Mucosa of gallbladder (tissue), 1 donor: ENCODE measurements at places on chromosomes 13 and 19. TPM values are rescaled to one million over a fixed set of nuclear protein-coding genes. Genes with fewer than 3 reads are reported as not detected.

DNA sequence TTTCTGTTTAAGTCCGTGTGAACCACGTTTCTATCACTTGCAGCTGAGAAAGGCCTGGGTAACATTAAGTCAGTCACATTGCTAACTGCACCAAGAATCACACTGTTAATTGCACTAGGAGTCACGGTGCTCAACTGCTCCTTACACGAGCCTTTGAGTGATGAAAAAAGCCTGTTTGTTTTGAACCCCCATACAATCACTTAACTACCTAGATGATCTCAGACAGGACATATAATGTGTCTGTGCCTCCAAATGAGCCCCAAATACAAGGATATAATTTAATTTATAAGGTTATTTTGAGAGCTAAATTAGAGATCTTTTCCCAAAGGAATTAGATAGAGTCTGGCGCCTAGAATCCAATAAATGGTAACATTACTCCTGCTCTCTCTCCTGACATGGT is 84.1 kb downstream of the MIPEP start:
- DNase-seq, result no peak

DNA sequence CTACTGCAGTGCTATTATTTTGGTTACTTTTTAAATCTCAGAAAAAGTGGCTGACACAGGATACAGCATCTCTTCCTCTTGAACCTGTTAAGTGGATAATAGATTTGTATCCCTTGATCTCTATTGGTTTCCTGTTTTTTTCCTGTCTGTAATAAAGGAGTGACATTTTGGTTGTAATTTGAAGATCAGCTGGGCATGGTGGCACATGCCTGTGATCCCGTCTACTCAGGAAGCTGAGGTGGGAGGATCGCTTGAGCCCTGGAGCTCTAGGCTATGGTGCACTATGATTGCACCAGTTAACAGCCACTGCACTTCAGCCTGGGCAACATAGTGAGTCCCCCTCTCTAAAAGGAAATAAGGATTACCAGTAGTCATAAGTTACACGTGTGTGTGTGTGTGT is 46.8 kb downstream of the METTL21C start:
- no peak for DNase-seq

- no peak for DNase-seq
Observed at GRCh38 chr19:56377105-56377924, 16.0 kb downstream of the ZNF582 start.

DNA sequence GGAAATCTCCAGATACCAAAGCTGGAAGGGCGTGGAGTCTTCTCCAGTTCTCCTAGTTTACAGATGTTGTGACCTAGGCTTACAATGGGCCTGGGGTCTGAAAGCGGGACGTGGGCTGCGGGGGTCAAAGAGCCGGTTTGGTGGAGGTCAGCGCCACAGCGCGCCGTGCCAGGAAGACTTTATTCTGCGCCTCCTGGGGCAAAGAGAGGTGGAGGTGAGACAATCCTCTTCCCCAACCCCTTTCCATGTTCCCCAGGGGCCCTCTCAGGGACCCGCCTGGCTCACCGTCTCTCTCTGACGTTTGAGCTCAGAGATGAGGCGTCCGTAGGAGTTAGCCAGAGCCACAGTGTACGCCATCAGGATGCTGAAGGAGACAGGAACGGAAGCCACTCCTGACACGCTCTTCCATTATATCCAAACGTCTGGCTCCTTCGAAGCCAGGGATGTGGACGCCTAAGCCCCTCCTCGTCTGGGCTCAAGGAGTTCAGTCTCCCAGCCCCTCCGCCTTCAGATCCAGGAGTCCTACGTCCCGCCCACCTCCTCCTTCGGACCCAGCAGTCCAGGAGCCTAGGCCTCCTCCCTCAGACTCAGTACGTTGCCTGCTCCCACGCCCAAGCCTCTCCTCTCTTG is 776 bp upstream of the LENG1 start:
- DNase-seq, result no peak

Gene MBD3L1
- not detected for total RNA-seq

- DNase-seq, result no peak
Observed at GRCh38 chr19:13492128-13492527, 14.2 kb downstream of the CACNA1A start.

- no peak for DNase-seq
Observed at GRCh38 chr13:92781965-92782690, 444.5 kb upstream of the GPC6 start.

GRCh38 chr13:46812301-46812797 is 15.4 kb upstream of the ESD start:
- DNase-seq, result no peak

DNA sequence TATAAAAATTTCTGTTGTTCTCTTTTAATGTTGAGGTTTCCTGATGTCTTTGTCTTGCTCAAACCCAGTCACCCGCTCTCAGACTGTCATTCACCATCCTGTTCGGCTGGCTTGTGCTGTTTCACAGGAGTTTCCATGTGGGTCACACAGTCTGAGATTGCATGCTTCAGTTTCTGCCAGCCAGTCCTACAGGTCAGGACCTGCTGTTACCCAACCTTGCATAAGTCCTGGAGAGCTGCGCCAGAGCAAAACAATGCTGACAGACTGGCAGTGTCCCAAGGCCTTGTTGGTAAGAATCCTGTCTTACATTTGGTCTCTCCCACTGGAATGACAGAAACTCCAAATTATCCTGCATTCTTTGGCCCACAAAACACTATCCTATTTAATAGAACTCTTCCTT is 340.0 kb upstream of the SLITRK5 start:
- DNase-seq, result no peak

DNA sequence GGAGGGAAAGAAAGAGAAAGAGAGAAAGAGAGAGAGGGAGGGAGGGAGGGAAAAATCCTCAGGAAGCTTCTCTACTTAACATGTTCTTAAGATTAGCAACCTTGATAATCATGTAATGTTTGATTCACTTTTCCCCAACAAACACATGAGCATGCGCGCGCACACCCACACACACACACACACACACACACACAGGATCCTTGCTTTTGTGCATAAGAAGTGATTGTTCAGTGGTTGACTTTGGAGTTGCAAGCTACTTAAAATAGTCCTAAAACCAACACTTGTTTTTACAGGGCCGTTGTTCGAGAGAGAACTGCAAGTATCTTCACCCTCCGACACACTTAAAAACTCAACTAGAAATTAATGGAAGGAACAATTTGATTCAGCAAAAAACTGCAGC is 100.0 kb upstream of the RAP2A start:
- DNase-seq, result no peak

- no peak for DNase-seq
Observed at GRCh38 chr19:40578442-40578908, 1.8 kb downstream of the SHKBP1 start.

Gene TMC4
- 198 TPM for total RNA-seq

- no peak for DNase-seq
Observed at GRCh38 chr19:30681162-30682100, 309.2 kb downstream of the ZNF536 start.

- DNase-seq, result no peak
Observed at GRCh38 chr13:76948149-76948548, at the start of gene ACOD1. TSS of gene ACOD1 (plus strand) at chr13:76948511. CDS start at chr13:76948559, 48 bp downstream.

- no peak for DNase-seq
Observed at GRCh38 chr19:50486823-50487515, 10.3 kb upstream of the GARIN5A start.

Gene NOTCH3
- 32.4 TPM for total RNA-seq

Gene GPR12
- not detected for total RNA-seq

DNA sequence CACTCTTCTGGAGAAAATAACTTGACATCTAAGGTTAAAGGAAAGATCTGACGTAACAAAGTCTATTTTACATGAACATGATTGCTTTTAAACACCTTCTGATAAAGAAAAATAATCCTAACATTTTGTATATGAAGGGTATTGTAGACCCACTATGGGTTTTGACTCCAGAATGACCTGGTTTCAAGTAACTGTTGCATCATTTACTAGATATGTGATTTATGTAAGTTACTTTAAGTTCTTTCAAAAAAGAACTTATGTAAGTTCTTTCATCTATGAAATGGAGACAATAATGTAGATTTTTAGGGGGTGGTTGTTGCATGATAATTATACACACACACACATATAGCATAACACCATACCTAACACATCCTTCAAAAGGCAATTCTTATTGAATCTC is 147.6 kb upstream of the MIR17HG start:
- DNase-seq, result no peak

- DNase-seq, result no peak
Observed at GRCh38 chr13:110539894-110540293, 21.6 kb downstream of the RAB20 start.

GRCh38 chr13:96273196-96273595 is 183.3 kb downstream of the HS6ST3 start:
- DNase-seq, result no peak

Gene CD70
- not detected for total RNA-seq

- no peak for DNase-seq
Observed at GRCh38 chr19:12229990-12230389, 64.7 kb downstream of the ZNF44 start.

GRCh38 chr13:80274643-80275042 is 66.3 kb downstream of the SPRY2 start:
- no peak for DNase-seq

Gene C13orf42
- total RNA-seq, result not detected

GRCh38 chr13:59088716-59089115 is 1075.0 kb downstream of the DIAPH3 start:
- DNase-seq, result no peak

Gene DIRAS1
- 0.75 TPM for total RNA-seq

Gene ATP8B3
- 2.9 TPM for total RNA-seq

- no peak for DNase-seq
Observed at GRCh38 chr13:66778461-66778860, 451.7 kb downstream of the PCDH9 start.

Gene LHB
- not detected for total RNA-seq

DNA sequence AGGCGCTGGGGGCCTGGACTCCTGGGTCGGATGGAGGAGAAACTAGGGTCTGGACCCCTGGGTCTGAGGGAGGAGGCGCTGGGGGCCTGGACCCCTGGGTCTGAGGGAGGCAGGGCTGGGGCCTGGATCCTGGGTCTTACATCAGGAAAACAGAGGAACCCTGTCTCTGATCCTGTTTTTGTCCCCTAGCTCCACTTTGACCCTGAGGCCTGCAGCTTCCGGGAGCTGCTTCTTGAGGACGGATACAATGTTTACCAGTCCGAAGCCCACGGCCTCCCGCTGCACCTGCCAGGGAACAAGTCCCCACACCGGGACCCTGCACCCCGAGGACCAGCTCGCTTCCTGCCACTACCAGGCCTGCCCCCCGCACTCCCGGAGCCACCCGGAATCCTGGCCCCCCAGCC is 2.4 kb downstream of the FGF21 start:
- no peak for DNase-seq

Gene SCN1B
- total RNA-seq, result 4.8 TPM

Gene PCP2
- 4.7 TPM for total RNA-seq

Gene TIMM29
- 23.8 TPM for total RNA-seq

GRCh38 chr13:26759907-26760831 is at the start of gene GPR12:
TSS of gene GPR12 (minus strand) at chr13:26760786. CDS start at chr13:26759827, 959 bp downstream.
- DNase-seq, result no peak

Gene HAUS8
- total RNA-seq, result 10.8 TPM

Gene RDH8
- total RNA-seq, result not detected

DNA sequence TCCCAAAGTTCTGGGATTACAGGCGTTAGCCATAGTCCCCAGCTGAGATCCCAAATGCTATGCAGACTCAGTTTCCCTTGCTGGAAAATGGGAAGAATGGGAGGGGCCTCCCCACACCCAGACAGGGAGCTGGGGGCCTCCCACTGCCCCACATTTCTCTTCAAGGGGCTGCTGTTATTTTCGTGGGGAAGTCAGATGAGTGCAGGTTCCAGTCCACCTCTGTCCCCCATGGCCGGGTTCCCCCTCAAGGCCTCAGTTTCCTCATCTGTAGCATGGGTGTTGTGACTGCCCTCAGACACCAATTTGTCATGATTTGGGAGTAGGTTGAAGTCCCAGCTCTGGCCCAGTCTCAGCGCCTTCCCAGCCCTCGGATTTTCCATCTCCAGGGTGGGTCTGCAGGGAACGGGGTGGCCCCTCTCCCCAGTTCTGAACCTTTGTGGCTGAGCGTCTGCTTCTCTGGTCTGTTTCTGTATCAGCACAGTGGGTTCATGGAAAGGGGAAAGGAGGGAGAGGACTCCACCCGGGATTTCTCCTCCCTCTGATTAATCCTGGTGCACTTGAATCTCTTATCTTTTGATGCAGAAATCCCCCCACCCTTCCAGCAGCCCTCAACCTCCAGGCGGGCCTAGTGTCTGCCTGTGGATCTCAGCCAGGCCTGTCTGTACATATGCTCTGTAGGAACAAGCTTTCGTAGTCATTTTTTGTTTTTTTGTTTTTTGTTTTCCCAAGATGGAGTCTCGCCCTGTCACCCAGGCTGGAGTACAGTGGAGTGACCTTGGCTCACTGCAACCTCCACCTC is 12.2 kb downstream of the NFIC start:
- no peak for DNase-seq

GRCh38 chr19:56866538-56866937 is 26.0 kb upstream of the PEG3 start:
- DNase-seq, result no peak

DNA sequence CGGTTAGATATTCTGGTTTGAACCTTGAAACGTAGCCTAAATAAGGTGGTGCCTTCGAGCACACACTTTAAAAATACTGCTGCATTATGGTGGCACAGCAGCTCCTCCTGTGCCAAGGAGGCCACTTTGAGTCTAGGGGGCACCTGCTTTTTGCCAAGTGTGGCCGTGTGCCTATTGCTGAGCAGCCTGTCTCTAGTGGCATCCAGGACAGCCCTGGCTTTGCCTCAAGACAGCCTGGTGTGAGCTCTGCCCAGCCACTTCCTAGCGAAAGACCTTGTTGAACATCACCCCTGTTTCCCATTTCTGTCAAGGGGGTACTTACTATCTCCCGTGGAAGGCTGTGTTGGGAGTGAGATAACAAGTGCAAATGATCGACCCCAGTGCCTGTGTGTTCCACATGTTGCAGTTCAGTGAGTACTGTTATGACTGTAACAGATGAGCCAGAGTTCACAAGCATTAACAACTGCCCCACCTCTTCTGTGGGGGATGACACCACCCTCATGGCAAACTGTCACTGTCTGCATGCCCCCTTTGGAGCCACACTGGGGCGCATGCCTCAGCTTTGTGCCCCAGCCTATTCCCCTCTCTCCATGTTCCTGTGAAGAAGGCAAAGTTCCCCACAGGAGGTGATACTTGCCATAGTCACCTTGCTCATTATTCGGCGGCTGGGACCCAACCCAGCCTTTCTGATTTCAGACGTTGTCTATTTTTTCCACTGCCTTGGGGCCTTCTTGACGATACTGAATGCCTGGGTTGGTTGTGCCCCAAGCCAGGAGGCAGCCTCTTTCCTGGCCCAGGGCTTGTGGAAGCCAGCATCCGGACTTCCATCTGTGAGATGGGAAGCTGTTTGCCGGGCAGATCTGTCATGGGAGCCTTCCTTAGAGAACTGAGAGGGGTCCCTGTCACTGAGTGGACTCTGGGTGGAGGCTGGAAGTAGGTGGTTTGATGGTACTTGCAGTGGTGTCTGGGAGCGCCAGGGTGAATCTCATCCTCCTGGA is 5.4 kb downstream of the GATAD2A start:
- no peak for DNase-seq

GRCh38 chr19:58479303-58479702 is 3.2 kb downstream of the ZNF446 start:
- no peak for DNase-seq

- DNase-seq, result no peak
Observed at GRCh38 chr19:33689868-33690267, 68.1 kb downstream of the CHST8 start.

- DNase-seq, result no peak
Observed at GRCh38 chr13:93411186-93411680, 184.6 kb downstream of the GPC6 start.
